CD4-positive, alpha-beta T cell (primary cell): ENCODE measurements at places on chromosomes 1 and 21. TPM values are rescaled to one million over a fixed set of nuclear protein-coding genes. Genes with fewer than 3 reads are reported as not detected.

KCNQ4 gene
- total RNA-seq = 0.25 TPM

KLF17 gene
- total RNA-seq = not detected

SLC25A33 gene
- 5.9 TPM for total RNA-seq

TMPRSS15 gene
- total RNA-seq = not detected

DNA sequence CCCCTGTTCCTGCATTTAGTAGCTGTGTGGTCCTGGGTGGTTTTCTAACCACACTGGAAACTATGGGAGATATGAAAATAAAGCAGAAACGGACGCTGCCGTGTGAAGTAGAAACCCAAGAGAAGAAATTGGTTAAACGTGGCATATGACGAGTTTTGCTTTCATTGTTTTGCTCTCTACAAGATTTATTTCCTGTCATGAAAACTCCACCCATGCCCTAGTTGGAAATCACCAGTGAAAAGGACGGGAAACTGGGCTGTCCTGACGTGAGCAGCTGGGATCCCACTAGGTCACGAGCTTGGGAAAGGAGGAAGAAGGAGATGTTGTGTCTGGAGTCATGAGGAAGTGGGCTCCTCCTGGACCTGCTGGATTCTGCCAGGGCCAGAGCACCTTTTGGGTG lies 120.8 kb upstream of the GADD45A start:
- DNase-seq = no peak
- H3K36me3 ChIP-seq = no peaks in the 10 kb centered on the region
- H3K4me1 ChIP-seq = peaks cover 4% of the 10 kb centered on the region
- no peak overlapping the region for H3K27ac ChIP-seq

DNA sequence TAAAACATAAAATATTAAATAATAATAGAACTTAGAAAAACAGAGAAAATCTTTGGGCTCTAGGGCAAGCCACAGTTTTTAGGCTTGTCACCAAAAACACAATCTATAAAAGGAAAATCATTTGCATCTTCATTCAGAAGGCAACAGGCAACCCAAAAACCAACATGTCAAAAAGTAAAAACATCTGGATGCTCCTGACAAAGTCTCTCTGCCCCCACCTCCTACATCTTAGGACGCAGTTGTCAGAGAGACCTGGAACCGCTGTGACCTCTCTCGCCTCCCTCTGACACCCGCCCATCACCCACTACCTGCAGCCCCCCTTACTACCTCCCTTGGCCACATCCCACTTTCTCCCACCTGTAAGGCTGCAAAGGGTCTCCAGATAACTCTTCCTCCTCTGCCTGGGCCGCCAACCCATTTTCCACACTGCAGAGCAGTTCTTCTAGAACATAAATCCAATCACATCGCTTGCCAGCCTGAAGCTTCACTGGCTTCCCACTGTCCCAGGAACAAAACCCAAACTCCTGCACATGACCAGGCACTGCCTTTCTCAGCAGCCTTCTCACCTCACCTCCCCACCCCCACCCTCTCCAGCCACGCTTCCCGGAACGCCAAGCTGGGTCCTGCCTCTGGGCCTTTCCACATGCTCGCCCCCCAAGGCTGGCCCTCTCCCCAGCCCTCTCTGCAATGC lies 14.7 kb downstream of the PRDM15 start:
- H3K36me3 ChIP-seq = peaks cover 5% of the 10 kb centered on the region
- H3K27me3 ChIP-seq = no peaks in the 10 kb centered on the region
- H3K4me1 ChIP-seq = peaks cover 7% of the 10 kb centered on the region
- H3K4me3 ChIP-seq = no peak overlapping the region
- H3K27ac ChIP-seq = no peak overlapping the region

DNA sequence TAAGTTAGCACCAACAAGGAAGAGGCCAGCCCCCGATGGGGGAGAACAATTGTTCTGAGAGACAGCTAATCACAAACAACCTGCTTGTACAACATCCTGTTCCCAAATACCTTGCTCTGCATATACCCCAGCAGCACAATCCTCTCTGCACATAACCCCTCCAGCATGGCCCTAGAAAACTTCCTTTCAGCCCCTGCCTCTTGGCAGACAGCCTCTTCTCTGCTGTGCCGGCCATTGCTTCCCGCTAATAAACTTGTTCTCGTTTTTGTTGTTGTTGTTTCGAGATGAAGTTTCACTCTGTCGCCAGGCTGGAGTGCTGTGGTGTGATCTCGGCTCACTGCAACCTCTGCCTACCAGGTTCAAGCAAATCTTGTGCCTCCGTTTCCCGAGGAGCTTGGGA lies 392.7 kb downstream of the SMYD3 start:
- no peak overlapping the region for H3K27ac ChIP-seq
- no peaks in the 10 kb centered on the region for H3K27me3 ChIP-seq
- H3K4me1 ChIP-seq = no peaks in the 10 kb centered on the region
- no peak overlapping the region for H3K4me3 ChIP-seq
- H3K36me3 ChIP-seq = no peaks in the 10 kb centered on the region
- no peak for DNase-seq

DNA sequence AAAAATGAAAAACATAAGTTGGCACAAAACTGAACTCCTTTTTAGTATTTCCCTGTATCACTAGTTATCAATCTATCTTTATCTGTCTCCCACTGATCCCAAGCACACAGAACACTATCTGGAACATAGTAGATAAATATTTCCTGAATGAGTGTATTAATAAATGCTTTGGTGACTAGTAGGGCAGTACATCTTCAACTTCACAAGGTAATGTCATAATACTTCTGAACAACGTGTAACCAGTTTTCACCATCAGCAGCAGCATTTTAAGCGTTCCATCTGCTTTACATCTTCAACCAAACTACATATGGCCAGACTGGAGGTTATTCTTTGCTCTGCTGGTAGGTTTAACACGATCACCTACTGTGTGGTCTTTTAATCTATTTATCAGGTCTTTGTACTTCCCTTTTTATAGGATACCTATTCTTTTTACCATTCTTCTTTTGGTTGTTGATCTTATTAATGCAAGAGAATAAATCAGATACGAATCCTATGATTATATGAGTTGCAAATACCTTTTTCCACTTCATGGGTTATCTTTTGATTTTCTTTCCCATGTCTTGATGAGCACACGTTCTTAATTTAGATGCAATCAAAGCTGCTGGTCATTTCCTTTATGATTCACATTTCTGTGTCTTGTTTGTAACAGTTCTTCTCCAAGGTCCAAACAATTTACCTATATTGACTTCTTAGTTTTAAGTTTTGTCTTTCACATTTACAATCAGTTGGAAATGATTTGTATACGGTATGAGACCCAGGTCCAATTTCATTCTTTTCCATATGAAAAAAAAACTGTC lies 16.3 kb downstream of the GPBP1L1 start:
- peaks cover 3% of the 10 kb centered on the region for H3K36me3 ChIP-seq
- peaks cover 36% of the 10 kb centered on the region for H3K4me1 ChIP-seq
- no peak for DNase-seq
- H3K27ac ChIP-seq = no peak overlapping the region

- peaks cover 22% of the 10 kb centered on the region for H3K4me1 ChIP-seq
- H3K27ac ChIP-seq = no peak overlapping the region
- H3K27me3 ChIP-seq = peaks cover 21% of the 10 kb centered on the region
- no peak for DNase-seq
- H3K36me3 ChIP-seq = no peaks in the 10 kb centered on the region
These were observed 4.2 kb downstream of the RASSF5 start for GRCh38 chr1:206511362-206512057.

GRCh38 chr1:106043971-106044370 lies 1012.5 kb upstream of the PRMT6 start:
- no peak for DNase-seq
- H3K27me3 ChIP-seq = no peaks in the 10 kb centered on the region
- H3K4me3 ChIP-seq = no peak overlapping the region
- no peaks in the 10 kb centered on the region for H3K4me1 ChIP-seq
